Breast epithelium (tissue), 4 donors: ENCODE measurements at places on chromosomes 1 and 21. TPM values are rescaled to one million over a fixed set of nuclear protein-coding genes. Genes with fewer than 3 reads are reported as not detected.

DNA sequence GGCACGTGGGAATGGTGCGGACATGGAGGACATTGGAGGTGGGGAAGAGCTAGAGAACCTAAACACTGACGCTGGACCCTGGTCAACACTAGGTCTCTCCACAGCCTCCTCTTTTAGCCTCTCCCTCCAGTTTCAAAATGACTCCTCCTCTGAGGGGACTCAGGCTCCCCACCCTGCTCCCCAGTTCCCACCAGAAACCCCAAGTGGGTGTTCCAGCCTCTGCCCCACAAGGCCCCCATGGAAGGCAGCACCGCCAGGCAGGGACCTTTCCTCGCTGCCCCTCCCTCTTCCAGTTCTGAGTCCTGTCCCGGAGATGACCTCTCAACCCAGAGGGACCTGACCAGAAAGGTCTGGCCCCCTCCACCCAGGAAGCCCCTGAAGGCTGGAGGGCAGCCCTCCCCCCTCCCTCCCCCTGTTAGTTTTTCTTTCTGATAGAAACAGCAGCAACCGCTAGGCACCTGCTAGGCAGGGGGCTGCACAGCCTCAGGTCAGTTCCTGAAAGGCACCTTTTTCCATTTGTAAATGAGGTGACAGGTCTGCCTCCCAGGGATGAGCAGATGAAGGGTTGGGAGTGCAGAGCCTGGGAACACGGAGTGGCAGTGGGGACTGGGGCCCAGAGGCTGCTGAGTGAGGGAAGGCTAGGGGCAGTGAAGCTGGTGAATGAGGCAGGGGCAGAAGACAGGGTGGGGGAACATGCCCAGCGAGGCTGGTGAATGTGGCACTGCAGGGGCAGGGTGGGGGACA is 9.3 kb upstream of the ITGB2 start:
- H3K27ac ChIP-seq, result peak overlapping the region; percentile 85
- no peak for DNase-seq
- H3K4me3 ChIP-seq, result no peak overlapping the region
- H3K4me1 ChIP-seq, result peaks cover 21% of the 10 kb centered on the region
- peaks cover 8% of the 10 kb centered on the region for H3K27me3 ChIP-seq
- no peaks in the 10 kb centered on the region for H3K36me3 ChIP-seq

DNA sequence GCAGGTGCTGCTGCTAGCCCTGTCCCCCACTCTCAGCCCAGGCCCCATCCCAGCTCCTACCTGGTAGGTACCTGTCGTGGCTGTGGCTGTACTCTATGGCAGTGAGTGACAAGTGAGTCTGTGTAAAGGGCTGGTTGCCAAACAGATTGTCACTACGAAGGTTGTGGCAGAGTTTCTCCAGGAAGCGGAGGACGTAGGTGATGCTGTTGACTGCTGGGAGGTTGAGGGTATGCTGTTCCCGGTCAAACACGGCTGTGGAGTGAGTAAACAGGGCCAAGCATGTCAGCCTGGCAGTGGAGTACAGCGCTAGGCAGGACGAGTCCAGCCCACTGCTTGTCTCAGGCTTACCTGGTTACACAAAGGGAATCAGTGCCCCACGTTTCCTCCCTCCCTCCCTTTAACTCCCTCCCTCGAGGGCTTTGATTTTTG is 24.8 kb upstream of the SLFNL1 start:
- H3K4me1 ChIP-seq, result peaks cover 3% of the 10 kb centered on the region
- no peak overlapping the region for H3K4me3 ChIP-seq
- H3K27ac ChIP-seq, result peak overlapping the region; percentile 95
- peak; percentile 55 for DNase-seq
- no peaks in the 10 kb centered on the region for H3K36me3 ChIP-seq

GRCh38 chr1:191592039-191592438 is 566.2 kb upstream of the RGS18 start:
- H3K4me3 ChIP-seq, result no peak overlapping the region
- no peaks in the 10 kb centered on the region for H3K4me1 ChIP-seq
- DNase-seq, result no peak
- no peaks in the 10 kb centered on the region for H3K36me3 ChIP-seq
- no peaks in the 10 kb centered on the region for H3K27me3 ChIP-seq
- no peak overlapping the region for H3K27ac ChIP-seq

- H3K27me3 ChIP-seq, result no peaks in the 10 kb centered on the region
- H3K4me3 ChIP-seq, result no peak overlapping the region
- no peak overlapping the region for H3K27ac ChIP-seq
These were observed 147.1 kb downstream of the SPATA46 start for GRCh38 chr1:162229549-162229948.

GRCh38 chr1:167711797-167712196 is 10.0 kb upstream of the MPZL1 start:
- no peak overlapping the region for H3K27ac ChIP-seq
- no peak for DNase-seq
- no peaks in the 10 kb centered on the region for H3K36me3 ChIP-seq
- no peaks in the 10 kb centered on the region for H3K27me3 ChIP-seq
- no peak overlapping the region for H3K4me3 ChIP-seq

GRCh38 chr1:219278288-219278687 is 104.6 kb downstream of the LYPLAL1 start:
- no peak for DNase-seq
- H3K27me3 ChIP-seq, result no peaks in the 10 kb centered on the region
- no peak overlapping the region for H3K27ac ChIP-seq
- H3K4me1 ChIP-seq, result no peaks in the 10 kb centered on the region
- no peak overlapping the region for H3K4me3 ChIP-seq

DNA sequence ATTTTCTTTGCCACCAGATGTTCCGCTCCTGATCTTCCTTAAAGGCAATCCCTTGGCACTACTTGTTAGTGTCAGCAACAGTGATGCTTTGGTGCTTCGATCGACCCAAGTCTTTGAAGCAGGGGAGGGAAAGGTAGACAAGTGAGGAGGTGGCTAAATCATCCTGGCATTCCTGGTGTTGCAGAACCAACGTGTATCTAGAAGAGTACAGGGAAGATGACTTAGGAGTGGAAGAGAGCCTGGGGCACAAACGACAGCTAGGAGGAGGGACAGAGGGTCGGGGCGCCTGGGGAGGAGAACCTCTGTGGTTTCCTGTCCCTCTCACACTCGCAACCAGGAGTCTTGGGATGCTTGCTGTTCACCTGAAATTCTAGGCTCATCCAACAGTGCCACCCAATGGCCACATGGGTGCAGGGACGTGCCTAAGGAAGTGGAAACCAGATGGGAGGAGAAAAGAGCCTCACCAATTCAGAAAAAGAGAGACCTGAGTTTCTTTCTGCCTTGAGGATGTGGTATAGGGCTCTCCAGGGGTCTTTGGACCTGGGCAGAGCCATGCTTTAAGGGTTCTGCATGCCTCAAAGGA is 9.5 kb upstream of the KCNA2 start:
- no peaks in the 10 kb centered on the region for H3K4me1 ChIP-seq
- H3K4me3 ChIP-seq, result no peak overlapping the region
- H3K27ac ChIP-seq, result no peak overlapping the region
- H3K36me3 ChIP-seq, result no peaks in the 10 kb centered on the region
- peak; percentile 34 for DNase-seq

- no peak overlapping the region for H3K4me3 ChIP-seq
- H3K27ac ChIP-seq, result no peak overlapping the region
- no peaks in the 10 kb centered on the region for H3K27me3 ChIP-seq
These were observed 14.9 kb upstream of the RAB42 start for GRCh38 chr1:28577052-28577678.

DNA sequence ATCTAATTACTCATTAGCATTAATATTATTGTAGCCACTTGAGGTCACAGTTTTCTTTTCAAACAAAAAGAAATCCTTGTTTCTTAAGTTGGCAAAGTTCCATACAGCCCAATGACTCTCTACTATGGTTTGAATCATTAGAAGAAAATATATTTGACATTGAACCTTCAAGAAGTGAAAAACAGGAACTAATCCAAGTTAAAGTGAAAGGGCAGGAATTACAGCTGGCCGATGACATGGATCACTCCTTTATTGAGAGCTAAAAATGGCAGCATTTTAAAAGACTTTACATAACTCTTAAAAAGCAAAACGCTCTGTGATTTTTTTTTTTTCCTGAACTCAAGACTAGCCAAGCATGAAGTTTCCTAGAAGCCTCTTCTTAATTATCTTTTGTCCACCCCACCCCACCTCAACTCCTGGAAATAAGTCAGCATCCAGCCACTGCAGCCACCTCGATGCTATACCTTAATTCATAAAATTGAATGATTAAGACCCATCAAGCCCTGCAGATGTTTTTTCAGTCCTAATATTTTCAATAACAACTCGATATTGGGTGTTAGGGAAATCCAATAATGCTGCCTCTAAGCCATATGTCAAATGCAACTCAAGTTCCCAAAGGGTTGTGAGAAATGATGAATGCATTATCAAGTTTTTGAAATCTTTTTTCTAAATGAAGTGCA is 323.1 kb downstream of the HHIPL2 start:
- H3K36me3 ChIP-seq, result no peaks in the 10 kb centered on the region
- no peaks in the 10 kb centered on the region for H3K4me1 ChIP-seq
- H3K4me3 ChIP-seq, result no peak overlapping the region
- H3K27ac ChIP-seq, result no peak overlapping the region
- no peaks in the 10 kb centered on the region for H3K27me3 ChIP-seq

DNA sequence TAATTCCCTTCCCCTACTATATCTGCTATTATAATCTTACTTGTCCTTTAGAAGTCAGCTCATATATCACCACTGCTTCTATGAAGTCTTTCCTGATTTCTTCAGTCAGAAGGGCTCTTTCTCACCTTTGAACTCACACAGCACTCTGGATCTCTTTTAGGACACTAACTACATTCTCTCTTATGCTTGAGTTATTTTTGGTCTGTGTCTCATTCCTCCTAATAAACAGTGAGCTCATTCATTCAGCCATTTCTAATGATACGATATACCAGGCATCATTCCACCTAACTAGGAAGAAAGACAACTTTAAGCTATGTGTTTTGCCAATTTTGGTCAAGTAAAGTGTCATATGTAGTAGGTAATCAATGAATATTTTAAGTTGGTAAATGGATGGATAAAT is 1.2 kb upstream of the STYXL2 start:
- H3K4me3 ChIP-seq, result no peak overlapping the region
- H3K4me1 ChIP-seq, result no peaks in the 10 kb centered on the region
- DNase-seq, result no peak
- H3K27ac ChIP-seq, result no peak overlapping the region
- H3K36me3 ChIP-seq, result no peaks in the 10 kb centered on the region
- no peaks in the 10 kb centered on the region for H3K27me3 ChIP-seq

- no peaks in the 10 kb centered on the region for H3K27me3 ChIP-seq
- DNase-seq, result no peak
- no peaks in the 10 kb centered on the region for H3K4me1 ChIP-seq
- peak overlapping the region; percentile 23 for H3K27ac ChIP-seq
- H3K36me3 ChIP-seq, result no peaks in the 10 kb centered on the region
These were observed 19.3 kb downstream of the PRKACB start for GRCh38 chr1:84163123-84163931.

DNA sequence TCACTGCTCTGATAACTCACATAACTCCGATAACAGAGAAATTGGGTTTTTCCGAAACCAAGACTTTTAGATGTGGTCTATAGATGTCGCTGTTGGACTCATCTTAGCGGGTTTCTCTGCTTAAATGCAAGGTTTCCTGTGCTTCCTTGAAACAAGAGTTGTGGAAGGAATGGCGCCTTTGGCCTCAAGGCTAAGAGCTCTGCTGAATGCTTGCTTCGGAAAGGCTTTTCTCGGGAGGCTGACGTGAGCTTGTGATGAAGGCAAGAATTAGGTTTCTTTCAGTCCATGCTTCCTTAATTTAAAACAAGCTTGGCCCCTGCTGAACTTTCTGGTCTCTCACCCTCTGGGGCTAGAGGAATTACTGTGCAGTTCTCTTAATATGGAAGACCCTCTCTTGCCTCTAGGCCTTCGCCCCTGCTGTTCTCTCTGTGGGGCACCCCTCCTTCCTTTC is 113.5 kb downstream of the MAP3K21 start:
- no peaks in the 10 kb centered on the region for H3K4me1 ChIP-seq
- no peaks in the 10 kb centered on the region for H3K36me3 ChIP-seq
- no peak overlapping the region for H3K4me3 ChIP-seq
- no peak overlapping the region for H3K27ac ChIP-seq
- no peaks in the 10 kb centered on the region for H3K27me3 ChIP-seq
- no peak for DNase-seq

- no peaks in the 10 kb centered on the region for H3K36me3 ChIP-seq
- H3K4me1 ChIP-seq, result no peaks in the 10 kb centered on the region
- DNase-seq, result no peak
- H3K4me3 ChIP-seq, result no peak overlapping the region
- no peak overlapping the region for H3K27ac ChIP-seq
These were observed 35.5 kb upstream of the PARP1 start for GRCh38 chr1:226443439-226443838.

DNA sequence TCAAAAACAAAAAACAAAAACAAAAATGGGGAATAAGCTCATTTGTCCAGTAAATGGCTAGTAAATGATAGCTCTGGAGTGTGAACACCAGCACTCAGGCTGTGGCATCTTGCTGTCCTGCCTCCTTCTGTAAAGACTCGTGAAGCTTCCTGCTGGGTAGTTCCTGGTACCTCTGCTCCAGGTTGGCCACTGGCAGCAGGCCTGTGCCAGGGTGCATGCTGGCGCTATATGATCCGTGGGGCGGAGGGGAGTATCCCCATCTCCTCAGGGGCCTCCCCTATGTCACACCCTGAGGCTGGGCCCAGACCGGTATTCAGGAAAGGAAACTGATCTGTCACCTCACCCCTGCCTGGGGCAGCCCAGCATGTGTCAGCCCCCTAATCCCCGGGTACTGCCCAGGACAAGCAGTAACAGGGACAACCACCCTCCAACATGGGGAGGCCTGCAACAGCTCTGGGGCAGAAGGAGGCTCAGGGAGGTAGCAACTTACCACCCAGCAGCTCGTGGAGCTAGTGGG is 14.1 kb downstream of the ALPL start:
- H3K27ac ChIP-seq, result peak overlapping the region; percentile 19
- no peaks in the 10 kb centered on the region for H3K36me3 ChIP-seq
- H3K4me1 ChIP-seq, result no peaks in the 10 kb centered on the region

DNA sequence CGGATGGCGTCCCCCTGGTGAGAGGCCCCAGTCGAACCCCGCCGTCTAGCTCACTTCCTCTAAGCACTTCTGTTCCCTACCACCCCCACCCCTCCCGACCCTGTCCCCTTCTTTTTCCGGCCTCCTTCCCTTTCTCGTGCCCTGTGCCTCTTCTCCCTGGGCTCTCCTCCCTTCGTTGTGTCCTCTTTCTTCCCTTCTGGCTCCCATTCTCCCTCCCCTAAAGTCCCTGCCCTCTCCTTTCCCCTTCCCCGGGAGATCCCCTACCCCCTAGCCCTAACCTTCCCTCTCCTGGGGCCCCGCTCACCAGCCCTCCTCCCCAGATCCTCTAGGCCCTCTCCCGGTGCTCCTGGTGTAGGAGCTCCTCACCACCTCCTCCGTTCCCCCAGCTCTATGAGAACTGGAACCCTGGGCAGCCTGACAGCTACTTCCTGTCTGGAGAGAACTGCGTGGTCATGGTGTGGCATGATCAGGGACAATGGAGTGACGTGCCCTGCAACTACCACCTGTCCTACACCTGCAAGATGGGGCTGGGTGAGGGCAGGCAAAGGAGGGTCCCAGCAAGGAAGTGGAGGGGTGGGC is 15.9 kb downstream of the BCAN start:
- no peak overlapping the region for H3K27ac ChIP-seq
- no peaks in the 10 kb centered on the region for H3K36me3 ChIP-seq
- H3K4me3 ChIP-seq, result peak overlapping the region; percentile 54

Gene OR2L3
- total RNA-seq, result 0.33 TPM

Gene GJA9
- not detected for total RNA-seq

Gene ZBTB7B
- total RNA-seq, result 45.6 TPM

Gene NPR1
- total RNA-seq, result 46.5 TPM

Gene SNX7
- total RNA-seq, result 22.6 TPM

Gene SPRR2F
- total RNA-seq, result not detected

Gene NBPF4
- total RNA-seq, result not detected

Gene PLPPR4
- 0.80 TPM for total RNA-seq

Gene TIAM1
- 10.6 TPM for total RNA-seq

Gene ITSN1
- total RNA-seq, result 58.3 TPM

Gene ZNF697
- 9.5 TPM for total RNA-seq

Gene SLC27A3
- total RNA-seq, result 31.5 TPM

Gene TTC39A
- 0.96 TPM for total RNA-seq

Gene PDC
- not detected for total RNA-seq

Gene OR2L5
- total RNA-seq, result 0.44 TPM

Gene RGS7
- not detected for total RNA-seq
